ENCODE measurements at places on chromosomes 4 and X. TPM values are rescaled to one million over a fixed set of nuclear protein-coding genes. Genes with fewer than 3 reads are reported as not detected.

- DNase-seq, result no peak
These were observed 472.6 kb upstream of the CPEB2 start for GRCh38 chr4:14529653-14530052.

DNA sequence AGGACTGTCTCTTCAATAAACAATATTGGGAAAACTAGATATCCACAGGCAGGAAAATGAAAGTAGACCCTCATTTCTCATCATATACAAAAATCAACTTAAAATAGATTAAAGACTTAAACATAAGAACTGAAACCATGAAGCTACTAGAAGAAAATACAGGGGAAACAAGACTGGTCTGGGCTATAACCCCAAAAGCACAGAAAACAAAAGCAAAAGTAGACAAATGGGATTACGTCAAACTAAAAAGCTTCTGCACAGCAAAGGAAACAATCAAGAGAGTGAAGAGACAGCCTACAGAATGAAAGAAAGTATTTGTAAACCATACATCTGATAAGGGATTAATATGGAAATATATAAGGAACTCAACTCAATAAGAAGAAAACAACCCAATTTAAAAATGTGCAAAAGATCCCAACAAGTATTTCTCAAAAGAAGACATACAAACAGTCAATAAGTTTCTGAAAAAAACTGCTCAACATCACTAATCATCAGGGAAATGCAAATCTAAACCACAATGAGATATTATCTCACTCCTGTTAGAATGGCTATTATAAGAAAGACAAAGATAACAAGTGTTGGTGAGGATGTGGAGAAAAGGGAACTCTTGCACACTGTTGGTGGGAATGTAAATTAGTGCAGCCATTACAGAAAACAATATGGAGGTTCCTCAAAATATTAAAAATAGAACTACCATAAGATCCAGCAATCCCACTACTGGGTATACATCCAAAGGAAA, 325.3 kb upstream of the RASGEF1B start:
- DNase-seq, result no peak

DNA sequence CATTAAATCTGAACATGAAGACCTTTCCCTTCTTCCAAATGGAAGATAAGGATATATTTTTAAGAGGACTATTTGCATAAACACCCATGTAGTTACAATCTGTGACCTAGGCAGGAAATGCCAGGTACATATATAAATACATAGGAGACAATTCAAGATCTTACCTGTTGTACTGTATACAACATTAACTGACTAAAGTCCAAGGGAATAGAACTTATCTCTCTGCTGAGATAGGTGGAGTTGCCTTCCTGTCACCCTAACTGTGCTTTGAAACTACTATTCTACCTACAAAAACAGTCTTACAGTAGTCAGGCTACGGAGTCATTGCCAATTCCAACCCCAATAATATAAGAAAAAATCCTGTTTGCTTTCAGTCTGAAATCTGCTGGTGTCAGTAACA, 106.3 kb downstream of the CHRNA9 start:
- DNase-seq, result no peak

DNA sequence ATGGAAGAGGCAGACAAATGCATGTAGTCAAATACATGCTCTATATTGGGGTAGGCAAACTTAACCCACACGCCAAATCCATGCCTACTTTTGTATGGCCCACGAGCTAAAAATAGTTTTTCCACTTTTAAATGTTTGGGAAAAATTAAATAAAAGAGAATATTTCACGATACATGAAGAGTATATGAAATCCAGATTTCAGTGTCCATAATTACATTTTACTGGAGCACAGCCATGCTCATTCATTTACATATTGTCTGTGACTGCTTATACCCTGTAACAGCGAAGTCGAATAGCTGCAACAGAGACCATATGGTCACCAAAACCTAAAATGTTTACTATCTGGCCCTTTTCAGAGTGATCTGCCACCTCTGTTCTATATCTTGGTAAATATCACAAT, 257.4 kb upstream of the NOCT start:
- DNase-seq, result no peak

GRCh38 chr4:126735294-126736132, 897.2 kb upstream of the INTU start:
- DNase-seq, result no peak

Gene VCX2
- not detected for total RNA-seq

Gene SLC49A3
- total RNA-seq, result 10.8 TPM

Gene P2RY10
- 1.1 TPM for total RNA-seq

Data from aorta (tissue), 5 donors.